ENCODE measurements at places on chromosomes 4 and X.

DNA sequence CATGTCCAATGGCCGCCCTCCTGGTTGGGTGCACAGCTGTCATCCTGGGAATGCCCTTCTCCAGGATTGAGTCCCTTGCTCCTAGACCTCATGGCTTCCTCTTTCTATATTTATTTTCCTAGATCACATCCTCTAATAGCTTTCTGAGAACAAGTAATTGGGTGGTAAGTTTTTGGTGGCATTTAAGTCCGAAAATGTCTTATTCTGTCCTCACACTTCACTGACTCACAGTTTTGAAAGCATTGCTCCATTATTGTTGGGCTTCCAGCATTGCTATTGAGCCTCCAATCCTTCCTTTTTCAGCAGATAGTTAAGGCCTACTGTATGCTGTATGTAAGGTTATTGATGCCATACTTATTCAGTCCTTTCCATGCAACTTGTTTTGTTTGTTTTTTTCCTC lies 25.9 kb downstream of the PGM2 start:
- no peak for DNase-seq

- no peak for DNase-seq
These were observed 43.1 kb upstream of the UCP1 start for GRCh38 chr4:140611854-140612253.

GRCh38 chr4:158018221-158018830 lies 154.5 kb downstream of the GASK1B start:
- no peak for DNase-seq

DNA sequence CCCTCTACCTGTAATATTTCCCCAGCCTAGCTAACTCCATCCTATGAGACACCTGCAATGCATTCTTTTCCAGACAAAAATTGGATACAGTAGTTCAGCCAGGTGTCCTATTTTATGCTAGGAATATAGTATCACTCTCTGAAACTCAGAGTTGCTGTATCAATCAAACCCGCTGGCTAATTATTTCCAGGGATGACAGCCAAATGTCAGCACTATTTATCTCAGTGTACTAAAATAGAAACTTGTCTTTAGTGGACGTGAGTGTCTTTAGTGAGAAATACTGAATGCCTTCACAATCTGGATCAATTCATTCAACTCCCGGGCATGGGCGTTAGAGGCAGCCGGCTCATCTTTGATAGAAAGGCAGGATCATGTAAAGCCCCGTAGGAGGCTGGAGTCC lies 196.2 kb downstream of the RBM46 start:
- no peak for DNase-seq

GRCh38 chr4:61277785-61278760 lies 77.9 kb downstream of the ADGRL3 start:
- no peak for DNase-seq

All from activated gamma-delta T cell (primary cell).